ENCODE measurements at places on chromosomes 5 and 9.

GRCh38 chr5:73940801-73941200 lies 314.8 kb downstream of the ARHGEF28 start:
- DNase-seq = no peak

DNA sequence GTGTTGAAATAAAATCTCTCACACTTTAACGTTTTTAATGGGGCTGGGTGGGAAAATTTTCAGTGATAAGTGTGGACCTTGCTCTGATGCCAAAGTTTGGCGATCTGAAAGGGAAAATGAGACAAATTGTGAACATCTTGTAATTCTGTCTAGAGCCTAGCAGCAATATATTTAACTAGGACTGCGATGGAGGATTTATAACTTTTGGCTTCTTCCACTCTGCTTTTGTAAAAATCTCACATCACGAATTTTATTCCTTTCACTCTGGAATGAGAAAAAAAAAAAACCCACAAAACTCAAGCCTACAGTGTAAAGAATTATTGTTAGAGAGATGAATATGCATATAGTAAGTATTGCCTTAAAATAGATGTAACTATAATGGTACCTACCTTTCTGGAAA lies 19.9 kb downstream of the CCNH start:
- DNase-seq = no peak

DNA sequence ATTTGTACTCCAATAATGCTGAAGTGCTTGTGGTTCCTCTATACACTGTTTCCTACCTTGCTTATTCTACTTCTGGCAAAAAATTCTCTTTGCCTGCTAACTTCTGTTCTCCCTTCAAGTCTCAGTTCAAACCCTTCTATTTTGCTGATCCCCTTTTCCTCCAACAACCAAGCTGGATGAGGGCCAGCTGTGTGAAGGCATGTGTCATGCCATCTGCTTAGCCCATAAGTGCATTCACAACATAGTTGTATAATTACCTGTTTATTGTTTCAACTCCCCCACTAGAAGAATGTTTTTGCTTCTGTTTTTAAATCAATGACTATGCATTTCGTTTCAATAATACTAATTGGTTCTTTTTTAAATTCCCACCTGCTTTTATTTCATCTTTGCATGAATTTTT lies 1951.4 kb upstream of the WWC1 start:
- no peak for DNase-seq

GRCh38 chr9:97987487-97987886 lies 4.3 kb downstream of the ANP32B start:
- DNase-seq = no peak

DNA sequence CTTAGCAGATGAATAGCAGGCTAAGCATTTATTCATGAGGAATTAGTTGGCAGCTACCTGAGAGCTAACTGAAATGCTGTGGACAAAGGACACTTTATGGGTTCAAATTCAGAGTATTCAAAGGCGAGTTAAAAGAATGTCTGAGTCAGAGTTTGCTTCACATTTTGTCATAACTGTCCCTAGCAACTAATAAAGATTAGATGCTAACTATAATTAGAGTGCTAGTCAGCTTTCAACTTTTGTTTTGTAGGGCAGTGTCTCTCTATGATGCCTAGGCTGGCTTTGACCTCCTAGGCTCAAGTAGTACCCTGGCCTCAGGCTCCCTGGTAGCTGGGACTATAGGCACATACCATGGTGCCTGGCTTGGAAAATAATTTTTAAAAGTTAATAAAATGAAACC lies 4.6 kb downstream of the SMC5 start:
- DNase-seq = no peak

GRCh38 chr9:21933865-21934264 lies 60.3 kb downstream of the CDKN2A start:
- DNase-seq = peak; percentile 80

- no peak for DNase-seq
Observed at GRCh38 chr5:82335806-82336205, 57.7 kb upstream of the RPS23 start.

GRCh38 chr5:159444441-159445082 lies 114.3 kb upstream of the IL12B start:
- DNase-seq = peak; percentile 49

All from inflammatory macrophage treated with lipopolysaccharide for 4 hours (primary cell).